ENCODE measurements at places on chromosomes 2 and 18.

GRCh38 chr2:114577657-114578056 is 135.2 kb downstream of the DPP10 start:
- no peak for DNase-seq

DNA sequence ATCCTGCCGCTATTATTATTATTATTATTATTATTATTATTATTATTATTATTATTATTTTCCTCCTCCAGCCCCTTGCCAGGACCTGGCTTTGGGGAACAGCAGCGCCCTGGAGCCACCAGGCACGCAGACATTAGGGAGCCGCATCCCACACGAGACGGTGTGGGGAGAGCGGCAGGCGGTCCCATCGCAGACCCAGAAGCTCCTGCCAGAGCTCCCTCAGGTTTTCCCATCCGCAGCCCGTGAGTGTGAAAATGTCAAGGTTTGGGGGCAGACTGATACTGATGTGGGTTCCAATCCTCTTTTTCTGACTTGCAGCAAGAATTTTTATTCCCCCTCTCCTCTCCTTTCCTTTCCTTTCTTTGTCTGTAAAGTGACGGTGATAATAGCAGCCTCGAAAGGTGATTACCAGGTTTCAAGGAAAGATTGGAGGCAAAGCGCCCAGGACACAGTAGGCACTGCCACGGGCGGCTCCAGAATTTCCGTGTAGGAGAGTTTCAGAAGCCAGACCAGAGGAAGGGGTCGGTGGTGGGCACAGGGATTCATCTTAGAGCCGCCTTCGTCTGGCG is 816 bp downstream of the SCTR start:
- DNase-seq: no peak

DNA sequence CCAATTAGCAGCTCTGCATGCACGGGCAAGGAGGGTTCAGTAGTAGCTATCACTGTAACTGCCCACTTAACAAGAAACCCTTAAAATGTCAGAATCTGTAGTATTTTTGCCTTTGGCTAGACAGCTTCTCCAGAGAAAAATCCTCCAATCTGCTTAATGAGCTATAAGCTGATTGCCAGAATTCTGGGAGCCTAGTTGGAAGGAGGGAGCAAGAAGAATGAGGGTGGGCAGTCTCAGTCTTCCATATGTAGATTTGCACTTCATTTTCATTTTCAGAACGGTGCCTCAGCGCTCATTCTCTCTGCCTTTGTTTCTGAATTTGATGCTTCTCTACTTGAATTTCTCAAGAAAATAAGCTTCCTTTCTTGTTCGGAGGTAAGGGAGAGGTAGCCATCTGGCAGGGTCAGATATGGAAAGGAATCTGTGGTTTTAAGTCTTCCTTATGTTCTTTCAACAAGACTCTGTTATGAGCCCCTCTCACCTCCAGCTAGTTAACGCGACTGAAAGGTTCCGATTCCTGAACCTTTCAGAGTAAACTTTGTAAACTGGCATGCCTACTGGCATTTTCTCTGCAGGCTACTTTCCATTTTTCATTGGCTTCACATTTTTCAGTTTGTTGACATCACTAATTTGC is 53.5 kb downstream of the HNRNPLL start:
- DNase-seq: no peak

GRCh38 chr2:71788186-71788525 is 334.8 kb downstream of the DYSF start:
- no peak for DNase-seq

DNA sequence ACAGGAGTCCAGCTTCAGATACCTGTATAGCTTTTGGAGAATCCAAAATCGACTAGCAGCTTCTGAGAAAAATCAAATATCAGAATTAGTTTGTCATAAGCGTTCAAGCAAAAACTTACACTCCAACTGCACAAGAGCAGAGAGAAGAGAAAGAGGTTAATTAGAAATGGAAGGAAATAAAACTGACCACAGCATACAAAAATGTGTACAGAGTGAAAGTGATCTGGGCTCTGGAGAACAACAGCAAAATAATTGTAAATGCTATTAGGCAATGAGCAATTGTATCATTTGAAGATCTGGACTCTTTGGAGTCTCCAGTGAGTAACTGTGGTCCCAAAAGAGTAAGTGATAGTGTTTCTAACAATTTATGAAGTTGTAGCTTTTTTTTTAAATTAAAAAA is 867.3 kb downstream of the TRIB2 start:
- no peak for DNase-seq

DNA sequence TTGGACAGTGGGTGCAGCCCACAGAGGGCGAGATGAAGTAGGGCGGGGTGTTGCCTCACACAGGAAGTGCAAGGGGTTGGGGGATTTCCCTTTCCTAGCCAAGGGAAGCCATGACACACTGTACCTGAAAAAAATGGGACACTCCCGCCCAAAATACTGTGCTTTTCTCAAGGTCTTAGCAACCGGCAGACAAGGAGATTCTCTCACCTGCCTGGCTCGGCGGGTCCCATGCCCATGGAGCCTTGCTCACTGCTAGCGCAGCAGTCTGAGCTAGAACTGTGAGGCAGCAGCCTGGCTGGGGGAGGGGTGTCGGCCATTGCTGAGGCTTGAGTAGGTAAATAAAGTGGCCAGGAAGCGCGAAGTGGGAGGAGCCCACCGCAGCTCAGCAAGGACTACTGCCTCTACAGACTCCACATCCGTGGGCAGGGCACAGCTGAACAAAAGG is 244.7 kb downstream of the NBAS start:
- DNase-seq: peak; percentile 42

- no peak for DNase-seq
Observed at GRCh38 chr2:171487803-171488259, 34.4 kb upstream of the CYBRD1 start.

DNA sequence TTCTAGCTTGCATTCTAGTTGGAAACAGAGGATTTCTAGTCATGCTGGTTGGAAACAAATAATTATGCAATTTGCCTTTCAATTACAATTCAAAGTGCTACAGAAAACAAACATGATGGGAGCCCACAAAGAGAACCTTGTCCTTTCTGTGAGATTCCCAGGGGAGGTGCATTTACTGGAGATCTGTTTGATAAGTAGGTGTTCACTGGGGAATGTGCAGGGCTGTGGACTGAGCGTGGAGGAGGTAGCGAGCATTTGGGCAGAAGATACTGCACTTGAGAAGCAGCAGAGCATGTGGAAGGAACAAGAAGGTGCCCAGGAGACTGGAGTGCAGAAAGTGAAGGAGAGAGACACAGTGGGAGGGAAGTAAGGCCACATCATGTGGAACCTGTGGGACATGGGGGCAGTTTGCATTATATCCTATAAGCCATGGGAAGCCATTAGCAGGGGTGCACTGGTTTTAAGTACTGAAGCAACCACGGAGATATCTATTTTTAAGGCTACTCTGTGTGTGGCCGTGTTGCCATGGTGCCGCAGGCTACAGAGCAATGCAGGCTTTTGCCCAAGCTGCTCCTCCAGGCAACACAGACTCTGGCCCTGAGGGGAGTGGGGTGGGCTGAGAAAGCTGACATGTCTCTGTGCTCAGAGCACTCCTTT is 154.0 kb downstream of the ANTXR1 start:
- DNase-seq: no peak

- DNase-seq: no peak
Observed at GRCh38 chr2:30410217-30410616, 36.8 kb upstream of the LCLAT1 start.

- DNase-seq: no peak
Observed at GRCh38 chr2:118848381-118849225, 1.2 kb upstream of the EN1 start.

DNA sequence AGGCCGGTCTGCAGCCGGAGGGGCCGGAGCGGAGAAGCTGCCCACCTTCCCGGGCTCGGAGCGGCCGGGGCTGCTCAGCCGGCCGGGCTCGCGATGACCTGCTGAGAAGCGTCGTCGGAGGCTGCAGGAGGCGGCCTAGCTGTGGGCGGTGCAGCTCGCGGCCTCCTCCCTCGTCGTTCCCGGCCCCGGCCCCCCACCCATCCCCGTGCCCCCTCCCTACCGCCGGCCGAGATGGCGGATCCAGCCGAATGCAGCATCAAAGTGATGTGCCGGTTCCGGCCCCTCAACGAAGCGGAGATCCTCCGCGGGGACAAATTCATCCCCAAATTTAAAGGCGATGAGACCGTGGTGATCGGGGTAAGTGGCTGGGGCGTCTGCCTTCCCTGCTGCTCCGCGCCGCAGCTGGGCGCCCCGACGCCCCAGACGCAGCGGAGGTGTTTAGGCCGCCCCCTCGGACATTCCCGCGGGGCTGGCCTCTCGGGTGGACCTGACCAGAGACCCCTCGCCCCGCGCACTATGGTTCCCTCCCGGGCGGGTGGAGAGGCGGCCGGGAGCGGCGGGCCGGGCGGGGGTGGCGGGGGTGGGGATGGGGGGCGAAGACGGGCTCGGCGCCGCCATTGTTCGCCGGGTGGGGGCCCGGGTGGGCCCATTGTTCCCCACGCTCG is 492 bp downstream of the KIF5C start:
- no peak for DNase-seq

GRCh38 chr2:235383272-235383843 is 110.5 kb upstream of the AGAP1 start:
- no peak for DNase-seq

DNA sequence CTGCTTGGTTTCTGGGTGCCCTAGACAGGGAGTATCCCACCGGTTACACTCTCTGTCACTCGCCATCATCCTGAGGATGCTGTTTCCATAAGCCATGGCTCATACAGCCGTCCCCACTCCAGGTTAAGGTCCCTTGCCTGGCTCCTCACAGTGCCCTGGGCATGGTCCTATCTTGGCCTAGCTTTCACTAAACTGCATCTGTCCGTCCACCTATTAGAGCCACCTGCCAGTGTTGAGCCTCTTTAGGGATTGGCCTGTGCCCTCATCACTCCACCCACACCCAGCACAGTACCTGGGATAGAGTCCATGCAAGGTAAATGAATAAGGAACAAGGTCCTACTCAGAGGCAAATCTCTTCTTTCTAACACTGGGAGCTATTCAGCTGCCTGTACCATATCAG is 320.1 kb downstream of the GBX2 start:
- DNase-seq: no peak

GRCh38 chr2:134869946-134870736 is 31.7 kb downstream of the ACMSD start:
- no peak for DNase-seq

DNA sequence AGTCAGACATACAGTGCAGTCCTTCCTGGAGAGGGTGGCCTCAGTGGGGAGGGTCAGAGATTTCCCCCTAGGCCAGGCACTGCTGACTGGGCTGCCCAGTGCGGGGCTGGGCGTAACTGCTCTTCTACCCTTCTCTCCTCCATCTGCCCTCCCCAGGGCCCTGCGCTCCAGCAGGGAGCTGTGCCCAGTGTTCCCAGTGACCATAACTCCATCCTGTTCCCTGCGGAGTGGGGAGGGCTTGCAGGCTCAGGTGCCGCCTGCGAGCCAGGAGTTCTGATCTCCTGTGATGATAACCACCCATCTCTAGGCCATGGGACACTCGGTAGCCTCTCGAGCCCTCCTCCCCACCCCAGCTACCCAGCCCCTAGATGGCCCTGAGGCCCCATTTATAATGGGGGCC is 107.6 kb downstream of the SMAD7 start:
- DNase-seq: no peak

DNA sequence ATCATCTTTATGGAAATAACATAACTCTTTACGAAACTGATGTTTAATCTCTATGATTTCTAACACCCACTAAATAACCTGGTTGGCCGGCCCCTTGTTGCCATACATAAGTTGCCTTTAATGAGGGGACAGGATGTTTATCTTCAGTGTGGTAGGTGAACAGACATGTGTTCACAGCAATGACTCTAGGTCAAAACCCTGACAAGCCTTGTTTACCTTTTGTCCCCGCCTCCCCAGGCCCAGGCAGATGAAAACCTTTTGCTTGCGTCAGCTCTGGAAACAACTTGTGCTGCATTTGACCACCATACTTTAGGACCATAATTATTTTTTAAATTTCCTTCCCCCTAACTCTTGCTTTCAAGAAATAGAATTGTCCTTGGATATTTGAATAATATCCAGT is 2.9 kb upstream of the DSG4 start:
- no peak for DNase-seq

DNA sequence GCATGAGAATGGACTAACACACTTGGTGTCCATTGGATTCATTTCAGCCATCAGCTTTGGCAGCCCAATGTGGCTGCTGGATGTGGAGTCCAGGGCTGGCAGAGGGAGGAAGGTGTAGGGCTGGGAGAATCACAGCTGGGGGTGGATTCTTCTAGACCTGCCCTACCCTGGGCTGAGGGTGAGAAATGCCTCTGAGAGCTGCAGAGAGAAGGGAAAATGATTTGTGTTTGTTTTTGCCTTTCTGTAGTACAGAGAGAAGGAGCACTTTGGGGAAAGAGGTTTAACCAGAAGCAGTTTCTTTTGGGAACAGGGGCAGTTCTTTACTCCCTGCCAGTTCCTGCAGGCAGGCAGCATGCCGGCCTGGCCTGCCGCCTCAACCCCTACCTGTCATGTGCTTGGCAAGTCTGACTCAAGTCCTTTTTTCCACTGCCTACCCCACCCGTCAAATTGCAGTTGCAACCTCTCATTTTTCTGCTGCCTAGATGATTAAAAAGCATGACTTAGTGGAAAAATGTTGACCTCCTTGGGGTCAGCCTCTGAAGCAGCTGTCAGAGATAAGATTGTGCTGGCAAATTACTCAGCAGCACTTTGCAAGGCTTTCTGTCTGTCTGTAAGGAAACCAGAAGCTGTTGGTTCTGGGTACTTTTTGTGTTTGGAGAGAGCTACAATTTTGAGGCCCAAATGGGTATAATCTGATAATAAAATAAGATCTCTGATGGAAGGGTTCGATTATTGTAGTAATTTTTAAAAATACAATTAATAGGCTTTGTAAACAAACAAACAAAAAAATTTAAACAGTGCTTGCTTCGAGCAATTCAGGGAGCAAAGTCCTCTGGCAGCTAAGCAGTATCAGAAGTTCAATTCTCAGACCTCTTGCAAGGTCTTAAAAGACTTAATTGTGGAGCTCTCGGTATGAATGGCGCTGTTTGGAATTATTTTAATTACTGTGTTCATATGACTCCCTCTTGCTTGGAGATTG is 21.7 kb downstream of the LBH start:
- peak; percentile 28 for DNase-seq

DNA sequence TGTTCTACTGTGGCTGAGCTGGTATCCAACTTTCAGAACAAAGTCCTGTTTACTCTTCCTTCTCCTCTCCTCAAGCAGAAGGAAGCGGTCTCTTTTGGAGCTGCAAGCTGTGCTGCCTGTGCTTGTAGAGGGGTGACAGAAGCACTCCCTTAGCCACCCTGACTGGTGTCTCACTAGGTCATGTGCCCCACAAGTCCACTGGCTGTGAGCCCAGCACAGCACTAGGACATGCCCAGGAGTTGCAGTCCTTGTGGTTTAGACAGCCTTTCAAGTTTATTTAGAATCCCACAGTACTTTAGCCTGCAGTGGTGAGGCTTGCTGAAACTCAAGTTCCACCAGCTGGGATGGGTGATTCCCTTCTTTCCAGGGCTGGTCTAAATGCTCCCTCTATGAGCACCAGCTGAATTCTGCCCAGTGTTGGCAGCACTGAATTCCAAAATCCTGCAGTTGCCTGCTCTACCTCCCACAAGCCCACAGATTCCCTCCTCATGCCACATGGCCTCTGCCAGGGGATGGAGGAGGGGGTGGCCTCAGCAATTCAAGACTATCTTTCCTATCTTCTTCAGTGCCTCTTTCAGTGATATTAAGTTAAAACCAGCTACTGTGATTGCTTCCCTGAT is 61.2 kb downstream of the CCDC85A start:
- no peak for DNase-seq

- DNase-seq: no peak
Observed at GRCh38 chr2:176892676-176893226, 319.8 kb upstream of the HNRNPA3 start.
